Smooth muscle cell of the umbilical artery (primary cell): ENCODE measurements at places on chromosomes 3 and 15. TPM values are rescaled to one million over a fixed set of nuclear protein-coding genes. Genes with fewer than 3 reads are reported as not detected.

Gene LMAN1L
- total RNA-seq, result not detected in 2 replicates

Gene TM4SF4
- not detected in 2 replicates for total RNA-seq

Gene TMEM212
- total RNA-seq, result not detected in 2 replicates

Gene SH2D7
- total RNA-seq, result not detected in 2 replicates

Gene DET1
- 5.9 and 6.0 TPM in 2 replicates for total RNA-seq

Gene TMEM43
- total RNA-seq, result 87.6 and 114 TPM in 2 replicates

Gene ATP13A4
- total RNA-seq, result 0.46 and 0.89 TPM in 2 replicates

Gene GOLGA6B
- total RNA-seq, result not detected in 2 replicates

Gene VEPH1
- total RNA-seq, result 67.7 and 93.5 TPM in 2 replicates

Gene ST8SIA2
- not detected in 2 replicates for total RNA-seq

Gene POTEB
- not detected in 2 replicates for total RNA-seq

Gene ITGA11
- total RNA-seq, result 52.5 and 166 TPM in 2 replicates

Gene COLQ
- total RNA-seq, result 0.23 and 0.30 TPM in 2 replicates

Gene EXD1
- under 0.01 TPM in 1 of 2 replicates, not detected in the other for total RNA-seq

Gene LRTM1
- total RNA-seq, result not detected in 2 replicates

Gene SNUPN
- total RNA-seq, result 28.1 and 29.7 TPM in 2 replicates

Gene QTRT2
- total RNA-seq, result 17.8 and 20.6 TPM in 2 replicates

Gene ACOX2
- total RNA-seq, result 7.0 and 13.4 TPM in 2 replicates

Gene ACTRT3
- total RNA-seq, result 3.4 and 4.8 TPM in 2 replicates

Gene FBXL22
- total RNA-seq, result 0.59 and 0.69 TPM in 2 replicates

Gene ALDH1A2
- total RNA-seq, result 0.30 TPM in 1 of 2 replicates, not detected in the other

Gene TIPIN
- total RNA-seq, result 8.3 and 12.9 TPM in 2 replicates

Gene ADCY5
- total RNA-seq, result 1.3 and 2.1 TPM in 2 replicates

Gene PCOLCE2
- 3.9 and 29.4 TPM in 2 replicates for total RNA-seq

Gene ASB14
- 0.05 TPM in 1 of 2 replicates, not detected in the other for total RNA-seq

Gene TF
- total RNA-seq, result under 0.01 and 0.14 TPM in 2 replicates

Gene MAN2C1
- 135 and 143 TPM in 2 replicates for total RNA-seq

Gene ITIH3
- 0.30 TPM in 1 of 2 replicates, not detected in the other for total RNA-seq

Gene ISG20
- 0.59 and 1.2 TPM in 2 replicates for total RNA-seq

Gene CIDEC
- total RNA-seq, result 0.09 TPM in 1 of 2 replicates, not detected in the other

Gene MUSTN1
- total RNA-seq, result not detected in 2 replicates

Gene RBM5
- total RNA-seq, result 97.4 and 147 TPM in 2 replicates

Gene TMIE
- total RNA-seq, result not detected in 2 replicates

Gene KCNMB2
- total RNA-seq, result not detected in 2 replicates

Gene FOXB1
- total RNA-seq, result not detected in 2 replicates

Gene BFSP2
- total RNA-seq, result not detected in 2 replicates

Gene SPTBN5
- 0.59 and 1.8 TPM in 2 replicates for total RNA-seq

Gene MOBP
- not detected in 2 replicates for total RNA-seq

Gene PLA2G4B
- 1.5 and 1.8 TPM in 2 replicates for total RNA-seq

Gene STAB1
- 1.1 and 1.2 TPM in 2 replicates for total RNA-seq

Gene CLDN11
- 175 and 630 TPM in 2 replicates for total RNA-seq

Gene GPR160
- total RNA-seq, result 0.23 TPM in 1 of 2 replicates, not detected in the other

Gene UBE2Q2
- total RNA-seq, result 72.2 and 77.8 TPM in 2 replicates

Gene POC1A
- 1.5 and 5.7 TPM in 2 replicates for total RNA-seq

Gene TLR9
- total RNA-seq, result under 0.01 TPM in 1 of 2 replicates, not detected in the other

Gene C3orf52
- total RNA-seq, result 10.7 and 19.1 TPM in 2 replicates

Gene SLC28A2
- total RNA-seq, result not detected in 2 replicates

Gene FEZF2
- total RNA-seq, result not detected in 2 replicates

Gene DGKG
- total RNA-seq, result 3.9 and 6.7 TPM in 2 replicates

Gene UROC1
- not detected in 2 replicates for total RNA-seq
